COR-L47 (cell line): ENCODE measurements at places on chromosomes 1 and 21.

GRCh38 chr1:14923727-14924452, 229.7 kb upstream of the TMEM51 start:
- DNase-seq: peak; percentile 31

DNA sequence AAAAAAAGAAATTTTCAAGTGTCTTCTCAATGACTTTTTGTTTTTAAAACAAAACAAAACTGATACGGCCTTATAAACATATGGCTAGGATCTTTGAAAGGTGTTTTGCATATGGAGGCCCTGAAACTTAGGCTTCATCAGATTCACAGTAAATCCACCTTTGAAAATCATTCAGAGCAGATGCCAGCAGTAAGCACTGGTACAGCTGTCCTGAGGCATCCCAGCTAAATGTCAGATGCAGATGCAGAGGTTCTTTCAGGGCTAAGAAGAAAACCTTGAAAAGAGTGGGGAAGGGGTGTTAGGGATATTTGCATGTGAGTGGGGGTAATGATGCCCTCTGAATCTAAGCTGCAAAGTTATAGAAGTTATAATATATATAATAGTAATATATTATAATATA, 56.2 kb upstream of the GNG12 start:
- no peak for DNase-seq

DNA sequence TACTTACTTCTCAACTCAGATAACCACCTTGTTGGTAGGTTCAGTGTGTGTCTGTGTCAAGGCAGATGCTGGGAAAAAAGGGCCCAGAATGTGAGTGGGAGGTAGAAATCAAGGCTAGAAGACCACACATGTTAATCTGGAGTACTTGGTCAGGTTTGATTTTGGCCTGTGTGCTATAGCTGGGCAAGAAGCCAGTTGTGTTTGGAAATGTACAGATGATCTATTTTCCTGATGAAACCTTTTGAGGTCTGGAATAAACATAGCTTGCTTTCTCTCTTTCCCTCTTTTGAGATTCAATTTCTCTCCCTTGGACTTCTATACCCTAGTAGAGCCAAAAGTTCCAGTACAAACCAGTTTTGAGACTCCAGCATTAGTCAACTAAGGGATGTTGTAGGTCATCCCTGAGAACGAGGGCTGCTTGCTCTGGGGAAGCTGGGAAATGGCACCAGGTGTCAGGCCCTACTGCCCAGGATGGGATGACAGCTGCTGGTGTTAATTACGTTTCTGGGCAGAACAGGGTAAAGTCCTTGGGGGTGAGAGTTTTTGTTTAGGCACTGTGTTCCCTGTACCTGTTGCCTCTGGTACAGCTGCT, 15.8 kb downstream of the MAPKAPK2 start:
- peak; percentile 78 for DNase-seq

GRCh38 chr21:42344631-42345030, 6.2 kb downstream of the TFF2 start:
- DNase-seq: no peak

GRCh38 chr1:44717156-44717555, 13.8 kb downstream of the RNU5D-1 start:
- DNase-seq: no peak

GRCh38 chr1:179761296-179761695, 18.2 kb downstream of the FAM163A start:
- no peak for DNase-seq

GRCh38 chr21:45309069-45309986, 21.6 kb upstream of the POFUT2 start:
- DNase-seq: no peak

GRCh38 chr1:185561629-185562028, 172.6 kb upstream of the HMCN1 start:
- no peak for DNase-seq

GRCh38 chr1:31936278-31936980, 1.7 kb downstream of the PTP4A2 start:
- DNase-seq: no peak

- no peak for DNase-seq
Observed at GRCh38 chr1:167404908-167405307, 113.4 kb downstream of the CD247 start.

DNA sequence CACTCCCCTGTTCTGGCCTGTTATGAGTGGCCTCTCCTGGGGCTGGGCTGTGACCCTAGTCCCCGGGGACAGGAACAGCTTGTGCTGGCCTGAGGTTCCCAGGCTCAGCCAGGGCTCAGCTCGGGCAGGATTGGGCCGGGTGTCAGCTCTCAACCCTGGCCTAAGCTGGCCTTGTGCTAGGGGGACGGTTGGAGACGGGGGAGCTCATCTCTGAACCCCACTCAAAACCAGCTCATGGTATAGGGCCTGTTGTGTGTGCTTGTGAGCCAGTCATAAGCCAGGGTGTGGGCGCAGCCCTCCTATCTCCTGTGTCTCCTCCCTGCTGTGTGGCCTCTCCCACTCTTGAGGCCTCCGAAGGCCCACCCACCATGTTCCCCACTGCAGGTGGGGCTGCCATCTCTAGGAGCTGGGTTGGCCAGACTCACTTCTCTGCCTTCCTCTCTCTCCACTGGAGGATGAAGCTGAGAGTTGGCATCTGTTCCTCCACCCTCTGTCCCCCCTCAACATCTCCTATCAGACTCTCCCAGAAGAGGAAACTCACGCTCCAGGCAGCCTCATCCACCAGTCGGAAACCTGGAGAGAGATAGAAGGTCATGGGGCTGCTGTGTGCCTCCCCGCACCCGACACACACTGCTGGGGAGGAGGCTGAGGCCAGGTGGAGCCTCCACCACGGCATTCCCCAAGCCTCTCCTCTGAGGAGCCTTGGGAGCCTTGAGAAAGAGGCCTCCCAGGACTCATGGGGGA, 1.4 kb downstream of the PEAR1 start:
- no peak for DNase-seq

DNA sequence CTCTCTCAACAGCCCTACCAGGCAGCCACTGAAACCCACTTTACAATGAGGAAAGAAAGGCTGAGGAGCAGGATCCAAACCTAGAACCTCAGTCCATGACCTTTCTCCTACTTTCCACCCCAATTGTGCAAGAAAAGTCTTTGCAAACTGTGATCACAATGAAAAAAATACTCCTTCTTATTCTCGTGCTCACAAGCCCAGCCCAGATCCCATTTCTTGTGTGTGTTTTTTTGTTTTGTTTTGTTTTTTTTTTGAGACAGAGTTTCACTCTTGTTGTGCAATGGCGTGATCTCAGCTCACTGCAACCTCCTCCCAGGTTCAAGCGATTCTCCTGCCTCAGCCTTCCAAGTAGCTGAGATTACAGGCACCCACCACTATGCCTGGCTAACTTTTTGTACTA, 97.7 kb downstream of the CRYAA start:
- DNase-seq: no peak

GRCh38 chr1:222844411-222844779, 29.6 kb downstream of the DISP1 start:
- DNase-seq: no peak

- no peak for DNase-seq
Observed at GRCh38 chr1:172971241-172971640, 79.5 kb downstream of the TNFSF18 start.

DNA sequence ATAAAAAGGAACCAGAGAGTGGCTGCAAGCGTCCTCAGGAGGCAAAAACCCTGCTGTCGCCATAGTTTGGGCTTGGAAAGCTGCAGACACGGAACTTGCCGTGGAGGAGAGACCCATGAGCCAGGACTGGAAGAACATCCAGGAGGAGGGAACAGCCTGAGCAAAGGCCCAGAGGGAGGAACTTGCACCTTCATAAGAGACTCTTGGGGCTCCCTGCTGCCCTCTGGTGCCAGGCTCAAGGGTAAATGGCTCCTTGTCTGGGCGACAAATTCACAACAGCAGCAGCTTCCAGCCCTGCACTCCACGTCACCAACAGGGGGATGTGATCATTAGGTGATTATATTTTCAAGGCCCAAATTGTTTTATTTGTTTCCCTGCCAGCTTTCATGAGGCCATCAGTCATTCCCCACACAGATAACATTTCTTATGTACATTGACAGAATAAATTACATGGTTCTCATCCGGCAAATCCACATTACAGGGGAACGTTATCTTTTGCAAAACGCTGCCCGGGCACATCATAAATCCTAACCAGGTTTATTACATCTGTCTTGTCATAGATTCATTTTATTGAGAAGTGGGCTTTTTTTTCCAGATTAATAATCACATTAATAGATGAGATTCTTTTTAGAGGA, 143.0 kb upstream of the GRIK3 start:
- peak; percentile 67 for DNase-seq

- no peak for DNase-seq
Observed at GRCh38 chr21:34967509-34968289, 81.4 kb downstream of the RUNX1 start.

DNA sequence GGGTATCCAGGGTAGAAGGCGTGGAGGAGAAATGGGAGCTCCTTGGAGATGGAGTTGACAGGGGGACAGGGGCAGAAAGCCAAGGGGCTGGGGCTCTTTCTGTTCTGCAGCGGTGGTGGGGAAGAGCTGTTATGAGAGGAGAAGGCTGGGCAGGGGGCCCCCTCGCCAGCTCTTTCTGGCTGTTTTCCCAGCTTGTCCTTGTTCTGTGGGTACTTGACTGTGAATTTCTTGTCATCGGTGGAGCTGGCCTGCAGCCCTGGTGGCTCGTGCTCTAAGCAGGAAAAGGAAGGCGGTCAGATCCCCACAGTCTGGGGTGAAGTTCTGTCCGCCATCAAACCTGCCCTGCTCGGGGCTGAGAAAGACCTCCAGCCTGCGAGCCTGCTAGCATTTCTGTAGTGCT, 7.6 kb downstream of the ZNF683 start:
- no peak for DNase-seq

DNA sequence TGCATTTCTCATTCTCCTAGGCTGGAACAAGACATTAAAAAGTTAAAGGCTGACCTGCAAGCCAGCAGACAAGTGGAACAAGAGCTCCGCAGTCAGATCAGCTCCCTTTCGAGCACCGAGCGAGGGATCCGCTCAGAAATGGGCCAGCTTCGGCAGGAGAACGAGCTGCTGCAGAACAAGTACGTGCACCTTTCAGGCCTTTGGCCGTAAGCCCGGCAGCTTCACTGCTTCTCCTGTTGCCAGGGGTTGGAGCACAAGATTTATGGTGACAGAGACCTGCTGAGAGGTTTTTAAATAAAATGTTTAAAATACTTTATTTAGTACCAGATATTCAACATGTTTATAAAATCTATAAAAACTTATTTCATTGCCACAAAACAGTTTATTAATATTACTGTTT, 53.4 kb downstream of the MACO1 start:
- no peak for DNase-seq

DNA sequence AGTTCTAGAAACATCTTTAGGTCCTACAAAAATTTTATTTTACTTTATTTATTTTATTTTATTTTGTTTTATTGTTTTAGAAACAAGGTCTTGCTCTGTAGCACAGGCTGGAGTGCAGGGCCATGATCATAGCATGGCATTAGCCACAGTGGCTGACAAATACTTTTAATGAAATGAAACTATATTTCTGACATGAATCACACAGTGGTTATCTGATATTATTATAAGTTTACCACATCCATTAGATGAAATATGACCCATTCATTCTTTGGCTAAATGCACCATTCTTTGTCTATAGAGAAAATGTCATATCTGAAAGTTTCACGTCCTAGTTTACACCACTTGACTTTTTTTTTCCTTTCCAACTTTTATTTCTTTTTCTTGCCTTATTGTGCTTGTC, 613.4 kb upstream of the ADAMTS5 start:
- DNase-seq: no peak

DNA sequence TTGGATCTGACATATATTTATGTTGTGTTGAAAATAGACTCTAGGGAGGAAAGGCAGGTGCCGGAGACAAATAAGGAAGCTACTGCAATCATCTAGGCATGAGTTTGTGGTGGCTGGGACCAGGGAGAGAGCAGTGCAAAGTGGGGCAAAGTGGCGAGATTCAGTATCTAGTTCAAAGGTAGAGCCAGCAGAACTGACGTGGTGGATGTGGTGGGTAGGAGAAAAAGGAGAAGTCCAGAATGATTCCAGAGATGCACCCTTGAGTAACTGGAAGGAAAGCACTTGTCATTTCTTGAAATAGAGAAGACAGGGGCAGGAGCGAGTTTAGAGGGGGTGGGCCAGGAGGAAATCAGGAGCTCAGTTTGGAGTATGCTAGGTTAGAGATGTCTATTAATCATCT, 275.2 kb downstream of the KAZN start:
- DNase-seq: no peak

DNA sequence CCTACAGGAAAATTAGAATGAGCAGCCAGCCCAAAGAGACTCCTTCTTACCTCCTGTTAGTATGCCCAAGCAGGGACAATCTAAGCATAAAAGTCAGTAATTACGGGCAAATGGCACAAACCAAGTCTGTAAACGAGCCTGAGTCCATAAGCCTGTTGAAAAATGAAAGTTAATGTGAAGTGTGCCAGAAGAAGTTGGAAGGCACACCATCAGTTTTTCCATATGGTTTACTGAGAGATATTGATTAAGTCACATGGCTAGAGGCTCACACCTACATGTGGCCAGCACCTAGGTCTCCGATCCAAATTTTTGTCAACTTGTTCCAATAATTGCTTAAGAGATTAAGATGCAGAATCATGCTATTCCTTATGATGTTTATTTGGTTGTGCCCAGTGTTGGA, 242.4 kb upstream of the CSF3R start:
- DNase-seq: no peak

DNA sequence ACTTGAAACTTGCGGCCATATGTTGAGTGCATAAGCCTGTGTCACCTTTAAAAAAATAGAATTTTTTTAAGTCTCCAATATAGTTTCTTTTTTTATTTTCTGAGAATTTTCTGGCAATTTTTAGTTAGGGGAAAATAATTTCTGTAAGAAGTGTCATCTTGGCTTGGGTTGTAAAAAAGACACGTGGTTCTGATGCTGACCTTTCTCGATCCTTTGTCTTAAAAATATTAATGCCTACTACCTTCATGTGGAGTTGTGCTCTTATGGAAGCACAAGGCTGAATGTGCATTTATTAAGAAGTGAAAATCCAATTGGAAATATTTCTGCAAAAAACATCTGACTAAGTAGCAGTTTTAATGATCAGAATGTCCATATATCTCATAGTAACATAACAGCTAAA, 3.5 kb downstream of the ELAVL4 start:
- no peak for DNase-seq

DNA sequence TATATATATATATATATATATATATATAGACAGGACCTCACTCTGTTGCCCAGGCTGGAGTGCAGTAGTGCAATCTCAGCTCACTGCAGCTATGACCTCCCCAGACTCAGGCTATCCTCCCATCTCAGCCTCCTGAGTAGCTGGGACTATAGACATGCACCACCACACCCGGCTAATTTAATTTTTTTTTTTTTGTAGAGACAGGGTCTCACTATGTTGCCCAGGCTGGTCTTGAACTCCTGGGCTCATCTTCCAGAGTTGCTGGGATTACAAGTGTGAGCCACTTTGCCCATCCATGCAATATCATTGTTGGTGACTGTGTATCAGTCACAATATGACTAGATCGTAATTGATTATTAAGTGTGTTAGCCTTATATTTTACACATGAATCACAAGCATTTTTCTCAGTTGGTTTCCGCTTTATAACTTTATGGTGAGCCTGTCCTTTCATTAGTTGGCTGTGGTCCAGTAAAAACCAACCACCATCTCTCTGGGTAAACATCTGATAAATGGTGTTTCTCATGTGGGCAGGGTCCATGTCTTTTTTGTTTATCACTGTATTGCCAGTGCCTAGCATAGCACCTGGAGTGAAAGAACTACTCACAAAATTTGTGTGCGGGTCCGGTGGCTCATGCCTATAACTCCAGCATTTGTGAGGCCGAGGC, 63.6 kb downstream of the MYOM3 start:
- DNase-seq: no peak
